ENCODE measurements at places on chromosomes 3 and 15.
A peak's percentile ranks its signal among the peaks of the same experiment; 100 is the strongest.

- DNase-seq, result no peak
These were observed 492.2 kb upstream of the ROBO2 start for GRCh38 chr3:76547674-76548073.

GRCh38 chr15:99963976-99964375 lies 230.7 kb upstream of the LYSMD4 start:
- DNase-seq, result no peak

DNA sequence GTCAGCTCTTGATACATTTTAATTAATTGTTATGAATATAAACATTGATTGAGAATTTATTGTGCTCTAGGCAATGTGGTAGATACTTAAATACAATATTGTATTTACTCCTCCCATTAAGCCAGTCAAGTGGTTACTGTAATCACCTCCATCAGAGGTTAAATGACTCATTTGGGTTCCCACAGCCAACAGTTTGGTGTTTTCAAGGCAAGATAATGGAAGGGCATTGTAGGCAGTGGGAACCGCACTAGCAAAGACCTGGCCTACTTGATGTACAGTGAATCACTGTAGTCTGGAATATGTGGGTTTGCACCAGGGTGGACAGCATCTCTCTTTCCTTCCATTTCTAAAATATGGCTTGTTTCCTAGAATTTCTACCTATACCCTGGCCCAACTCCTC lies 127.4 kb downstream of the EDEM1 start:
- no peak for DNase-seq

GRCh38 chr3:141259821-141260629 lies 28.4 kb downstream of the PXYLP1 start:
- DNase-seq, result no peak

GRCh38 chr3:139675327-139675726 lies 2.4 kb downstream of the NMNAT3 start:
- no peak for DNase-seq

DNA sequence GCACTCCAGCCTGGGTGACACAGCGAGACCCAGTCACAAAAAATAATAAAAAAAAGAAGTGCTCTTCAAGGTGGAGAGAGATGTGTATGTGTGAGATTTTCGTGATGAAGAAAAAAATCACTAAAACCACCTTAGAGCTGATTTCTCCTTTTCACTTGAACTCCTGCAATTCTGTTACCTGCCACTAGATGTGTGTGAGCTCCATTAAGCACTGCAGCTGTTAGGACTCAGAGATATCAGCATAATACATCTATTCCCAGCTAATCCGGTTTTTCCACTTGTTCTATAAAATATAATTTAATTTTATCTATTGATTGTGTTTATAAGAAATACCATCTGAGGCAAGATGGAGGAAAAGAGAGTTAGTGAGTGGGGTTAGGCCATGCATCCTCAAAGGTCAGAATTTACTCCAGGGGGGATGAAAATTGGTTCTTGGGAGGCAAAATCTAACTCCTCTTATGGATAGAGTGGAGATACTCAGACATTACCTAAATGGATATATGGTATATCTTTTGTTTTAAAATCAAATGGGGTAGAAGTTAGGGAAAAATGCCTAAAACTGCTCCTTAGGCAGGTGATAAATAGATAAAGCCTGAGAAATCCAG lies 152.7 kb downstream of the IL20RB start:
- no peak for DNase-seq

GRCh38 chr3:71578054-71578751 lies 5.3 kb downstream of the FOXP1 start:
- no peak for DNase-seq

DNA sequence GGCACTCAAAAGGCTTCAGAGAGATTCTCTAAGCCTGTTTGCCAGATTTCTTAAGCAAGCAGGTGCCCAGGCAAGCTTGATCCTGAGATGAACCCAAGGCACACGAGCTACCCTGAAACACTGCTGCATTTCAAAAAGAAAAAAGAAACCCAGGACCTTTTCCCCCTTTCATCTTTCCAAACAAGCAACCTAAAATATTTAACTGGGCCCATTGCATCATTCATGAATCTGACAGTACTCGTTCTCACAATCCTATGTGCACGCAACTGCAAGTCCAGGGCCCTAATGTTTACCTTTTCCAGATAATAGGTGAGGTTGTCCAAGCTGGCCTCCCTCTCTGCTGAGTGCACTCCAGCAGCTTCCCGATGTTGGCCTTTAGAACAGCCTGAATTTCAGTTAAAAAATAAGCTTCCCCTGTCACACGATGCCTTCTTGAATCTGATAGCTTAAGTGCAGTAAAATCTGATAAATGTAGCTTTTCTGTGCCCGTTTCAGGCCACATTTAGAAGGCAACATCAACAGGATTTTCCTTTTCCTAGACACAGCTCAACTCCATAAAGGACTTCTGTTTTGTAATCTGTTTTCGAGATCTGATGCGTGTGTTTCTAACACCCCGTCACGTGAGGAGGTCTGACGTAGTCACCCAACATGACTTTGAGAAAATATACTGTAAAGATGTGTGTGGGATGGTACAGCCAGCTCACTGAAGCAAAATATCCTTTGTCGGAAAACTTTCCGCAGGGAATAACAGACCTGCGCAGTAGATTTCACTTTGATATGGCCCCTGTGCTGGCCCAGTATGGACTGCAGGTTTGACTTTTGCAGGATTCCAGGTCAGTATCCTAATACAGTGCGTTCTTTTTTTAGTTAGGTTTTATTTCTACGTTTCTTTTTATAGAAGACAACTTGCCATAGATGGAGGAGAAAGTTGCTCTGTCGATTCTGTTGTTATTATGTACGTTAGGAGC lies 55.1 kb upstream of the RASA2 start:
- DNase-seq, result no peak

GRCh38 chr3:194775731-194776130 lies 90.0 kb downstream of the FAM43A start:
- no peak for DNase-seq

GRCh38 chr15:69855258-69856000 lies 242.3 kb downstream of the TLE3 start:
- no peak for DNase-seq

GRCh38 chr3:110750201-110750600 lies 321.4 kb upstream of the NECTIN3 start:
- no peak for DNase-seq

GRCh38 chr3:17032407-17033034 lies 147.8 kb downstream of the PLCL2 start:
- no peak for DNase-seq

- DNase-seq, result no peak
These were observed 23.3 kb downstream of the LARP6 start for GRCh38 chr15:70830615-70831014.

- no peak for DNase-seq
These were observed 125.8 kb downstream of the SSR3 start for GRCh38 chr3:156429125-156429524.

- no peak for DNase-seq
These were observed 88.4 kb downstream of the RAP2B start for GRCh38 chr3:153250446-153250845.

DNA sequence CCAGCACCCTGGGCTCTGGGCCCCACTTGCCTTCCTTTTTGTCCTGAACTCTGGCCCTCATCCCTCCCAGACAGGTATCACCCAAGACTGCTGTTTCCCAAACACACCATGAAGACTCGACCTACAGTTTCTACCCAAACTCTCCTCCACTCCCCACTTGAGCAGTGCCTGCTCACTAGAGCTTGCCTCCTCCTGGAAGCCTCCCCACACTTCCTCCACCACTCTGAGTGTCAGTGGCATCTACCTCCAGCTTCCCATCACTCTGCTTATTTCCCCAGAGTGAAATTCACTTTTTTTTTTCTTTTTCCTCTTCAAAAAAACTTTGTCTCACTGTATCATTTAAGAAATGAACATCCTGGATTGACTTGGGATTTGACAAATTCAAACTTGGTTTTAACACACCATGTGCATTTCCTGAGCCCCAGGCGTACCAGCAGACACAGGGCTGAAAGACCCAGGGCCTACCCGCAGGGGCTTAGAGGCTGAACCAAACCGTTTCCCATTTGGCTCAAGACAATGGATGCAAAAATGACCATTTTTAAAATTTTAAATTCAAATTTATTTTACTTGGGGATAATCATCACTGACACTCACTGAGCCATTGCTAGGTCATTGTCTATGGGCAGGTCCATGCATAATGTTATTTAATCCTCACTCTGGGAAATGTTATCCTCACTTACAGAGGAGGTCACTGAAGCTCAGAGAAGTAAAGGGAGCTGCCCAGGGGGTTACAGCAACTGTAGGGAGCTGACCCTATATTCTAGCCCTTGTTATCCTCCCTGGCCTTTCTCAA lies 62.3 kb downstream of the IQSEC1 start:
- DNase-seq, result no peak

DNA sequence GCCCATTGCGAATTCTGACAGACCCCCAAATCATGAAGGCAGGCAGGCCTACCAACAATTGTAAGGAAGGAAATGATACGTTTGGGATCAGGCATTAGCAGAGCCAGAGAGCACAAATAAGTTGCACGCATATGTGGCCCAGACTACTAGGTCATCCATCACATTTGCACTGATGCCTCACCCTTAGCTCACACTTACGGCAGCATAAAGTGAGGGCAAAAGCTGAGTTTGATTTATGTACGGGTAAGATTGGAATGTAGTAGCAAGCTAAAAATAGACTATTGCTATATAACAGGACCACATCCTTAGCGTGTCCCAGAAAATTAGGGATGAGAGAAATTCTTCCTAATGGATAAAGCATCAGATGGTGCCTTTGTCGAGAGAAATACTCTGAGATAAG lies 58.6 kb downstream of the QTRT2 start:
- DNase-seq, result no peak

DNA sequence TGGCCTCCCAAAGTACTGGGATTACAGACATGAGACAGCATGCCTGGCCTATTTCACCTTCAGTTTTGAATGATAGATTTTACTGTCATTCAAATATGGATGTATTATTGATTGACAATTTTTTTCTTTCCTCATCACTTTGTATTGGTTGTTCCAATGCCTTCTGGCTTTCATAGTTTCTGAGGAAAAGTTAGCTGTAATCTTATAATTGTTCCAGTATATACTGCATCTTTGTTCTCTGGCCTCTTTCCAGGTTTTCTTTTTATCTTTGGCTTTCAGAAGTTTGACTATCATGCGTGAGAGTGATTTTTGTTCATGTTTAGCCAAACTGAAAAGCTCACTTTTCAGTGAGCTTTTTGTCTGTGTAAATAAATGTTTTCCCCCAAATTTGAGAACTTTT lies 157.1 kb downstream of the RSRC1 start:
- no peak for DNase-seq

GRCh38 chr3:101195951-101196713 lies 124.2 kb downstream of the IMPG2 start:
- no peak for DNase-seq

DNA sequence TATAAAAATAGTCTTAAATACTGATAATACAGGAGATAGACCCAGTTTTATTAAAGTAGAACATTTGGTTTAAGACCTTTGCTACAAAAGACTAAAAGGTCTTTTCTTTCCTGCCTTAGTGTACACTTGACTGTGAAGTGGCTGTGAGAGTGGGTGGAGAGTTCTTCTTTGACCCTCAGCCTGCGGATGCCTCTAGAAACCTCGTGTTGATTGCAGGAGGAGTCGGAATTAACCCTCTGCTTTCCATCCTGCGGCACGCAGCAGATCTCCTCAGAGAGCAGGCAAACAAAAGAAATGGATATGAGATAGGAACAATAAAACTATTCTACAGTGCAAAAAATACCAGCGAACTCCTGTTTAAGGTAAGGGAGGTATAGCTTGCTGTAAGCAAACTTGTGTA lies 36.5 kb downstream of the OXNAD1 start:
- DNase-seq, result no peak

GRCh38 chr3:70753572-70753971 lies 441.1 kb upstream of the MDFIC2 start:
- DNase-seq, result no peak

DNA sequence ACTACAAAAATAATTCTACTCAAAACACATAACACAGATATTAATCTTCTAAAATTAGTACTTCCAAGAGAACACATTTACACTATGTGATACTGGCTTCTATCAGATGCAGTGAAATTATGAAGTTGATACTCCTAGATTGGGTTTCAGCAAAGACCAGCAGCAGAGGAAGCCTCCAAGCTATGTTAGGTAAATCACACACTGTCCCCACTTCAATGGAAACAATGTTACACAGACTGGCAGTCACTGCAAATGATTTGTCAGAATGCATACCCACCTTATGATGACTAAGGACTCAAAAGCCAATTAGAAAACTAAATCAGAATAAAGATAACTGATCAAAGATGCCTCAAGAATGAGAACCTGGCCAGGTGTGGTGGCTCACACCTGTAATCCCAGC lies 90.1 kb upstream of the MYO5C start:
- no peak for DNase-seq

DNA sequence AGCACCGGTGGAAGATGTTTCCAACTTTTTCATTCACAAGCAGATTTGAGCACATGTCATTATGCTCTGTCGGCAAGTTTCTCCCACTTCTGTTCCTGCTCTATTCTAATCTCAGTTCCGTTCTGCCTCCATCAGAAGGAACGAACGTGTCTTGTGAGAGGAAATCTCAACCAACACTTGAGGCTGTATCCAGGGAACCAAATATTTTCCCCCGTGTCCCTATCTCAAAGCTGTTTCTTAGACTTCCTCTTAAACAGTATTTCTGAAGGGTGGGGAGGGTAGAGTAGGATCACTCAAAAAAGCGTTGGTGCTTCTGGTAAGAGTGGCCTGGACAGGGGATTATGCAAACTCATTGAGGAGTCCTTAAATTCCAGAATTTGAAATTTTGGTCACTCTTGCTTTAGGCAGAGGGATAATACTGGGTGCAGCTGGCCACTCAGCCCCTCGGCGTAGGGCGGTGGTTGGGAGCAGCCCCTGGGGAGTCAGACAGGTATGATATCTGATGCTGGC lies 54.9 kb downstream of the FRMD4B start:
- no peak for DNase-seq

GRCh38 chr3:173191611-173192010 lies 50.6 kb upstream of the SPATA16 start:
- no peak for DNase-seq

- DNase-seq, result no peak
These were observed 31.9 kb downstream of the SMAD6 start for GRCh38 chr15:66733976-66734375.

DNA sequence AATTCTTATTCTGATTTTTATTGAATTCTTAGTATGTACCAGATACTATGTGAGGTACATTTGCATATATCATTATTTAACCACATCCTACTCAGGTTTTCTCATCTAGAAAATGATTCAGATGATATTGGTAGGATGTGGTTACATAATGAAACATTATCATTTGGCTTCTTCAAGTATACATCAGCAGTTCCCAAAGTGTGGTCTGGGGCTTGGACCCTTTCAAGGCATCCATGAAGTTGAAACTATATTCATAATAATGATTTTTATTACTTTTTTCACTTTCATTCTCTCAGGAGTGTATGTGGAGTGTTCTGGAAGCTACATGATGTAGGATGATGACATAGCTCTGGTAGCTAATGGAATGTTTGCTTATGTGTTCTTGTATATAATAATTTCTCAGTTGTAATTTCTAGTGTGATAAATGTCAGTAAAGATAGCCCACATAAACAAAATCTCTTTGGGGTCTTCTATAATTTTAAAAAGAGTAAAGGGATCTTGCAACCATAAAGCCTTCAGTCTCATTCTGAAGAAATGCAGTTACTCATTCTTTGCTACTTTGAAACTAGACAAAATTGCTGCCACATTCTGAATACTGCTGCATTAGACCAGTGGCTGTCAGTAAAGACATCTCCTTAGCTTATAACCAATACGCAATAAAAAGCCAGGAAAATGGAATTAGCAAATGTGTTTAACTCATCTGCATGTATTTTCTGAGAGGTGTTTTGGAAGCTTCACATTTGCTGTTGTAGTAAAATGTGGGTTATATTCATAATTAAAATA lies 95.8 kb downstream of the PPARG start:
- DNase-seq, result no peak

GRCh38 chr3:13091898-13092611 lies 18.8 kb upstream of the IQSEC1 start:
- peak; percentile 8 for DNase-seq

All from BJ (cell line).